ENCODE measurements at places on chromosomes 3 and 15.

- no peak for DNase-seq
These were observed 3.9 kb upstream of the B3GNT5 start for GRCh38 chr3:183249006-183249718.

DNA sequence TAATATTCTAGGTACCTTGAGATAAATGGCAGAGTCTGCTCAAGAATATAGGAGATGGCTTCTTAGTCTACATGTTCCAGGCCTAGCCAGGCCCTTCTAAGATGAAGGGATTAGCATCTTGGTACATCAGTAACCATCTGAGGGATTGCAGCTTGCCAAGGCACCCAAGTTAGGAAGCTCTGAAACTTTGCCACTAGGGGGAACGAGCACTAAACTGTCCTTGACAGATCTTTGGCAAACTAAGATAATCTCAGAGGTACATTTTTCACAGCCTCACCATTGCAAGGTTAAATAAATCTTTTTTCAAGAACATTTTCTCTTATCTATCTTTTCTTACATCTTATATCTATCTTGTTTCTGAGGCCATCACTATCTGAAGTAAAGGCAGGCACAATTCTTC, 351.2 kb downstream of the RAP2B start:
- no peak for DNase-seq

- no peak for DNase-seq
These were observed 8.8 kb downstream of the CAPN3 start for GRCh38 chr15:42368096-42368495.

DNA sequence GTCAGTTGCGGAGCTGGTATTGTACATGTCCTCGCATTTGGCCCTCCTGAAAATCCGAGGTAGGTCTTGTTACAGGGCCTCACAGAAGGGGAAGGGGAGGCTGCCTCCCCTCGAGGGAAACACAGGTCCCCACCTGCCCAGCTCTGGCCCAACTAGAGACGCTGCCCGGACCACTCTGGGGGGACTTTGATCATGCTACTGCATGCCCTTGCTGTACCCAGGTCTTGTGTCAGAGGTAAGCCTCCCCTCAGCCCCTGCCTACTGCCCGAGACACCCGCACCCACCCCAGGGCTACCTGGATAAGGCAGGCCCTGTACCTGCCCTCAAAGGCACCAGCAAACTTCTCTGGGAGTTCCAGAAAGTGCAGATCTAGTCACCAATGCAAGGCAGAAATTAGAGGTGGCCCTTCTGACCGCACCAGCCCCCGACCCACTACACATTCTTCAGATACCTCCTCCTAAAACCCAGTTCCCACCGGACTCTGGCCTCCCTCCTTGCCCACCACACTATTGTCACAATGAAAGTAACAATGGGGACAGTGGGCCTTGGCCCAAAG, 981 bp upstream of the SCAP start:
- no peak for DNase-seq

DNA sequence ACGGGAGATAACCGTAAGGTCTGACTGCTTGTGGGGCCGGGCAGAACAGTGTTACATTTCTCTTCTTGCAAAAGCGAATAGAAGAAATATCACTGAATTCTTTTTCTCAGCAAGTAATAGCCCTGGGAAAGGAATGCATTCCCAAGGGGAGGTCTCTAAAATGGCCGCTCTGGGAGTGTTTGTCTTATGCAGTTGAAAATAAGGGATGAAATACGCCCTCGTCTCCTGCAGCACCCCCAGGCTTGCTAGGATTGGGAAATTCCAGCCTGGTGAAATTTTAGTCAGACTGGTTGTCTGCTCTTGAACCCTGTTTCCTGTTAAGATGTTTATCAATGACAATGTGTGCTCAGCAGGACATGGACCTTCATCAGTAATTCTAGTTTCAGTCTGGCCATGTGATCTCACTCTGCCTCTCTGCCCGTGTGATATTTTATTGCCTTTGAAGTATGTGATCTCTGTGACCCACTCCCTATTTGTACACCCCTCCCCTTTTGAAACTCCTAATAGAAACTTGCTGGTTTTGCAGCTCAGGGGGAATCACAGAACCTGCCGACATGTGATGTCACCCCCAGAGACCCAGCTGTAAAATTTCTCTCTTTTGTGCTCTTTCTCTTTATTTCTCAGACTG, 715.6 kb downstream of the ROBO1 start:
- no peak for DNase-seq

DNA sequence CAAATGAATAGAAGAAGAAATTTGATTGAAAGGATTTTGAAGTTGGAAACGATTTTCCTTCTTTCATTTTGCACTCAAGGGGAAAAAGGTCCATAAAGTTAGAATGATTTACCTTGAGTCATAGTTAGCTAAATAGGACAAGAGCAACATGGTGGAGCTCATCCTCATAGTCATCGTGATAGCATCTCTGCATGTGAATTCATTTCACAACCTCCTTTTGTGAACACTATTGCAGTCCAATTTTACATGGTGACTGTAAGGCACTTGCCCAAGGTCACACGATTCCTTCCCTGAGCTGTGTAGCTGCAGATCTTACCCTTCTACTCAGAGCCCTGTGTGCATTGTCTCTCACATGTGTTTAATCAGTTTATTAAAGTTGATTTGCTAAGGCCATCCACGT, 359.8 kb upstream of the C2CD4B start:
- no peak for DNase-seq

- no peak for DNase-seq
These were observed 330.5 kb upstream of the CTDSPL start for GRCh38 chr3:37531066-37531720.

GRCh38 chr15:66291816-66292570, 1.4 kb upstream of the DIS3L start:
- DNase-seq = no peak

DNA sequence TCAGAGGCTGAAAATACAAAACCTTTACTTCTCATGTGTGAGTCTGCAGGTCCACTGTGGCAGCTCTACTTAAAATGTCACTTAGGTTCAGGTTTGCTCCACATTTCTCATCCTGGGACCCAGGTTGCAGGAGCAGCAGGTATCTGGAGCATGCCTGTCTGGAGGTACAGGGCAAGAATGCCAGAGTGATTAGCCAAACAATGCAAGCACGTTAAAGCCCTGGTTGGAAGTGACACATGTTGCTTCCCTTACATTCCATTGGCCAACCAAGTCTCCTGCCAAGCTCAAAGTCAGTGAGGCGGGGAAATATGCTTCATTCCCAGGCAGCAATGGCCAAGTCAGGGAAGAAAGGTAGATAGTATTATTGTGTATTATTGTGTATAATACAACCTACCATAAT, 76.8 kb upstream of the ARL6 start:
- DNase-seq = no peak

- no peak for DNase-seq
These were observed 3.2 kb downstream of the RAP2B start for GRCh38 chr3:153165261-153165681.

GRCh38 chr3:164476631-164477030, 601.7 kb downstream of the SI start:
- no peak for DNase-seq

DNA sequence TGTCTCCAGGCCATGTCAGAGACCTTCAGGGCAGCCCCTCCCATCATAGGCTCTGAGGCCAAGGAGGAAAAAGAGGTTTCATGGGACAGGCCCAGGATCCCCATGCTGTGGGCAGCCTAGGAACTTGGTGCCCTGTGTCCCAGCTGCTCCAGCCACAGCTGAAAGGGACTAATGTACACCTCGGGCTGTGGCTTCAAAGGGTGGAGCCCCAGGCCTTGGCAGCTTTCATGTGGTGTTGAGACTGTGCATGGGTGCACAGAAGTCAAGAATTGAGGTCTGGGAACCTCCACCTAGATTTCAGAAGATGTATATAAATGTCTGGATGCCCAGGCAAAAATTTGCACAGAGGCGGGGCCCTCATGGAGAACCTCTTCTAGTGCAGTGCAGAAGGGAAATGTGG, 6.6 kb upstream of the SSR3 start:
- DNase-seq = no peak

DNA sequence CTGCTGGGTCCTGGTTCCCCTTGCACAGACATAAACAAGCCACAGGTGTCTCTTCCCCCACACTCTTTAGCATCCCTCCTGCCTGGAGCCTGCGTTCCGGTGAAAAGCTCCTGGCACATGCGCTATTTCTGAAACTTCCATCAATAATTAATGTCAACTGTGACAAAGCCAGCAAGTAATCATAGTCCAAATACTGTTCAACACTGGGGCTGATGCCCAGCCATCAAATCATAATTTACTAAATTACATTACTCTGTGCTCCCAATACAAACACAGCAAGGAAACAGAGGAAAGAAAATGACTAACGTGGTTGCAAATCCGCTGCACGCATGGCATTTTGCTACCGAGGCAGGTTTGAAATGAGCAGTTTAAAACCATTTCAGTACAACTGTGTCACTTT, 294.7 kb downstream of the ERC2 start:
- no peak for DNase-seq

DNA sequence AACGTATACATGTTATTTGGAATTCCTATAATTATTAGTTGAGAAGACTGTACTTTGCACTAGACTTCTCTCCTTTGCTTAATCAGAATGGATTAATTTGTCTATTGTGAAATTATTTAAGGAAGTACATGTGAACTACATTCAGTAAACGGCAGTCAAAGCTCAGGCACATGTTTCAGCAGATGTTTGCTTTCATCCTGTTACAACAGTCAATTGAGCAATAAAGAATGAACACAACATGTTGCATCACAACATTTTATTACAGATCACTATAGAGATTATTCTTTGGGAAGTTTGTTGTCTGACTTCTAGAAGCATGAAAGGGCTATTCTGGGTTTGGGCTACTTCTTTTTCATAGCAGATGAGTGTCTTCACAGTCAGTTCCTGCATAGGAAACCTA, 39.2 kb downstream of the RAB27A start:
- peak; percentile 26 for DNase-seq

- DNase-seq = no peak
These were observed 1156.0 kb upstream of the CADM2 start for GRCh38 chr3:83802801-83803200.

DNA sequence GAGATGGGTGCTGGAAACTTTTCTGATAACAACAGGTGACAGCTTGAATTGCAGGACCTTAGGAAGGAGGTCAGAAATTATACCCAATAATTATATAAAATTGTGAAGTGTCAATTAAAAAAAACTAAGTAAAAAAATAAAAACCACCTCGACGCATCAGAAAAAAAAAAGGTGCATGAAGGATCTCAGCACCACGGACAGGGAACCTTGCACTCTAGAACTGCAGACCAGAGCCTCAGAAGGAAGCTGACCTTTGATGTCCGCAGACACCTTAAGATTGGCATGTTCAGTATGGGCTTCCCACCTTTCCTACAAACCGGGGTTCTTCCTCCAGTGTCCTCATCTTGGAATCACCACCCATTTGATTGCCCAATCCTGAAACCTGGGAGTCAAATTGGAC, 60.9 kb downstream of the SCN10A start:
- DNase-seq = no peak

GRCh38 chr3:38120693-38121450, 16.1 kb downstream of the ACAA1 start:
- no peak for DNase-seq

DNA sequence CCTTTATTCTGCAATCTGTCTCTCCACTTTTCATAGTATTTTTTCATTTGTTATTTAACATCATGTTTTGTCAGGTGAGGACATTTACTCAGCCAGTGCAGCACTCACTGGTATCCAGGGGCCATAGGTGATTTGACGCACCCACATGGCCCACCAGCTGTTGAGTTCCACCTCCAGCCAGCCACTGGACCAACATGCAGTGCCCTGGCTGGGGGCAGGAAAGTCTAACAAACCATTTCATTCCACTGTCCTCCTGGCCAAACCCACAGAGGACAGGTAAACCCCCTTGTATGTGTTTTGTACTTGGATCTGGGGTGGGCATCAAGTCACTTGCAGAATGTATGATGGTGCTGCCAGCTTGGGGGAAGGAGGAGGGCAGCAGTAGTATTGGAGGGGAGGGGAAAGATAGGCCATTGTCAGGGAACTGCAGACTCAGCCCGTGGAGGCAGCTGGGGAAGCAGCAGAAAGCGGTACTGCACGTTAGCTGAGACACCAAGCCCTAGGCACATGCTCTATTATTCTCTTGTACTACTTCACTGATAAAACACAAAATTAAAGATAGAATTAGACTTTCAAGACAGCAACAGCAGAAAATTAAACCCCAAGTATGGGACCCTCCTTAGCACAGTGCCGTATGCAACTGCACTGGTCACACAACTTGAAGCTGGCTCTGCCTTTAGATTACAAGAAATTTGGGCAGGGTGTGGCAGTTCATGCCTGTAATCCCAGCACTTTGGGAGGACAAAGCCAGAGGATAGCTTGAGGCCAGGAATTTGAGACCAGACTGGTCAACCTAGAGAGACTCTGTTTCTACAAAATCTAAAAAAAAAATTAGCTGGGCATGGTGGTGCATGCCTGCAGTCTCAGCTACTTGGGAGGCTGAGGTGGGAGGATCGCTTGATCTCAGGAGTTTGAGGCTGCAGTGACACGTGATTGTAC, 15.4 kb upstream of the RPL24 start:
- no peak for DNase-seq

DNA sequence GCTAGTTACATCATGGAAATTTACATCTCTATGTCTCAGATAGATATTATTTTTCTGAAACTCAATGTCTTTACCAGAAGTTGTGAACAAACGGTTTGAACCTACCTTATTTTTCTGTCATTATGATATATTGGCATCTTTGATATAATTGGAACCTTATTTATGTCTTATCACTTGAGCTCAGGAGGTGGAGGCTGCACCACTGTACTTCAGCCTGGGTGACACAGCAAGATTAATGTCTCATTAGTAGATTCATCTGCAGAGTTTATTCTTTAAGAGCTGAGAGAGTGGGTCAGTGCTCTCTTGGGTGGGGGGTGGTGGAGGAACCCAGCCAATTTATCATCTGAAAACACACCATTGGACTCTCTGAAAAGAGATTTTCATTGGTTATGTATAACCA, 21.4 kb downstream of the SCG3 start:
- no peak for DNase-seq

GRCh38 chr3:129276385-129276784, 2.3 kb upstream of the HMCES start:
- peak; percentile 71 for DNase-seq

DNA sequence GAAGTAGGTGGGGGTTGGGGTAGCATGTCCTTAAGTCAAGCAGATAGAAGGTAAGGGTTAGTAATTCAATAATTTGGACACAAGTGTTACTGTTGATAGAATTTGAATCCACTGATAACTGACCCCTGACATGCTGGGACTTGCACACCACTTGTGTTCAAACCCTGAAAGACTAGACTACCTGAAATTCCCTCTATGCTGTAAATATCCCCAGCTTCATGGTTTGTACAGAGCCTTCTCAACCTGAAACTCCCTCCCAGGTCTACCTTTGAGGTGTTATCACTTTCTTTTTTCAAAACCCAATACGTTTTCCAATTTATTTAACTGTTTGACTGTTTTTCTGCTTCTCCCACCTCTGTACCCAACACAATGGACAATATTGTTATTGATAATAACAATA, 459.6 kb downstream of the NLGN1 start:
- no peak for DNase-seq

Measured in CD4-positive, alpha-beta T cell treated with Interferon gamma for 1 hour (primary cell).